Activated T-helper 1 cell treated with anti-CD3 and anti-CD28 coated beads, Interleukin-12 subunit alpha, Interleukin-12 subunit beta, Interleukin-2, Interleukin-4 antibody, amounts not matched to agents 30 ng/mL and 10 ng/mL and 1 ng/mL, durations not matched to agents 14 hours and 24 hours and 36 hours (primary cell): ENCODE measurements at places on chromosomes 1 and 21. TPM values are rescaled to one million over a fixed set of nuclear protein-coding genes. Genes with fewer than 3 reads are reported as not detected.
A peak's percentile ranks its signal among the peaks of the same experiment; 100 is the strongest.

FRRS1 gene
- 0.07 and 0.62 TPM in 2 replicates for total RNA-seq

RUNX1 gene
- total RNA-seq, result 112 and 116 TPM in 2 replicates

PLD5 gene
- total RNA-seq, result not detected in 2 replicates

RNU1-1 gene
- 2,178 and 3,041 TPM in 2 replicates for total RNA-seq

LMOD1 gene
- total RNA-seq, result not detected in 2 replicates

SPRR2E gene
- total RNA-seq, result not detected in 2 replicates

EVA1B gene
- 10.6 and 10.9 TPM in 2 replicates for total RNA-seq

SLC26A9 gene
- total RNA-seq, result not detected in 2 replicates

SLC9A1 gene
- total RNA-seq, result 27.9 and 28.8 TPM in 2 replicates

HAPLN2 gene
- not detected in 2 replicates for total RNA-seq

OR2T29 gene
- not detected in 2 replicates for total RNA-seq

DNA sequence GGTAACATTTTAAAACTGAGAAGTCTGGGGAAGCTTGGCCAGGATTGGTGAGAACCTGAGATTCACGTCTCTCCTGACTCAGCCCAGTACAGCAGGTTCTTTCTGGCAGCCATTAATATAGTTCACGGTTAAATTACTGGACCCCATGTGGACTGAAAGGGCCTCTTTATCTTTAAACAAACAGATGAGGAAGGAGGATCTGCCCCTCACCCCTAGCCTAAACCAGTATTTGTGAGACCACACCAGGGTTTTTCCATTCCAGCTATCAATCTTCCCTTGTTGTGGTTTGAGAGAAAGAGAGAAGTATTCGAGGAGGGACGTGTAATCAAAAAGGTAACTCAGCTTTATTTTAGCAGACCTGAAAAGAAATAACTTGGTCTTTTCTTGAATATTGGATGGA, 137.1 kb downstream of the PROX1 start:
- no peaks in the 10 kb centered on the region for H3K36me3 ChIP-seq
- H3K27me3 ChIP-seq, result peaks cover 7% of the 10 kb centered on the region
- H3K27ac ChIP-seq, result no peak overlapping the region
- DNase-seq, result no peak
- H3K4me3 ChIP-seq, result no peak overlapping the region

DNA sequence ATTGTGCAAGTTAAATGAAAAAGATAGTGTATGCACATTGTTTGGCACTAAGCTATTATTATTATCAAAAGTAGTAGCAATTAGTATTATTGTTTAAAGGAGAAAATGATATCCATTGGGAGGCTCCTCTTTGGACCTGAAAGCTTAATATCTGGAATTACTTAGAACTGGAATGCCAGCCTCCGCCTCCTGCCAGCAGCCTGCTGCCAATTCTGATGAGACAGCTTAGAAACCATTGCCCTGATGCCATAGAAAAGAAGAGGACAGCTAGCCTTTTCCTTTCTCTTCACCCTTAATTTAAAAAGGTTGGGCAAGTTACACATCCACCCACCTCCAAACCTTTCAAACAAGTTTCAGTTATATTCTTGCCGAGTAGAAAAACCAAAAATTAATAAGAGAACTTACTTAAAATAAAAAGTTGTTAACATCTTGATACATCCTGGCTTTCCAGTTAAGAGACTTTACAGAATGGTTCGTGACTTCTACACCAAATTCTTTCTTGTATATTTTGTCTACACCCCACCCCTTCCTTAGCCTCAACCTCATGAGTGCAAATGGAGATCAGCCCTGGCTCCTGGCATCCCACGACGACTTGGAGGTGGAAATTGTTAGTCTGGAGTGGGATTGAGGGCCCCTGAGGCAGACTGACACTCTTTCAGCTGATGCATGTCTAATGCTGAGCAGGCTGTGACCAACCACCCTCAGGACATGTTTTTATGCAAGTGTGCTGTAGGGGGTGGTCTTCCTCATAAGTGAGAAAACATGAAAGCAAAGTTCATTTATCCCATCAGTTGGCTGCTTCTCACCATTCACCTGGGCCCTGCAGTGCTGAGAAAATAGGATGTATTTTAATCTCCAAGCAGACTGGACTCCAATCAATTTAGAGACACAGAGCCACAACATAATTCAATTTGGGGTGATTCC, 120.6 kb downstream of the KCNJ15 start:
- no peak for DNase-seq
- no peak overlapping the region for H3K27ac ChIP-seq
- no peaks in the 10 kb centered on the region for H3K36me3 ChIP-seq

- peak overlapping the region; percentile 97 for H3K27ac ChIP-seq
- peaks cover 5% of the 10 kb centered on the region for H3K36me3 ChIP-seq
- peak; percentile 55 for DNase-seq
- H3K4me1 ChIP-seq, result peaks cover 97% of the 10 kb centered on the region
Observed at GRCh38 chr1:234725177-234726132, 115.5 kb upstream of the IRF2BP2 start.

GRCh38 chr1:80535466-80535865, 1265.3 kb upstream of the ADGRL2 start:
- H3K27me3 ChIP-seq, result no peaks in the 10 kb centered on the region
- H3K4me3 ChIP-seq, result no peak overlapping the region
- no peak for DNase-seq
- no peaks in the 10 kb centered on the region for H3K4me1 ChIP-seq

- H3K36me3 ChIP-seq, result no peaks in the 10 kb centered on the region
- no peak overlapping the region for H3K4me3 ChIP-seq
- peaks cover 5% of the 10 kb centered on the region for H3K4me1 ChIP-seq
- H3K27ac ChIP-seq, result no peak overlapping the region
Observed at GRCh38 chr1:32695098-32695904, 7.3 kb downstream of the SYNC start.

DNA sequence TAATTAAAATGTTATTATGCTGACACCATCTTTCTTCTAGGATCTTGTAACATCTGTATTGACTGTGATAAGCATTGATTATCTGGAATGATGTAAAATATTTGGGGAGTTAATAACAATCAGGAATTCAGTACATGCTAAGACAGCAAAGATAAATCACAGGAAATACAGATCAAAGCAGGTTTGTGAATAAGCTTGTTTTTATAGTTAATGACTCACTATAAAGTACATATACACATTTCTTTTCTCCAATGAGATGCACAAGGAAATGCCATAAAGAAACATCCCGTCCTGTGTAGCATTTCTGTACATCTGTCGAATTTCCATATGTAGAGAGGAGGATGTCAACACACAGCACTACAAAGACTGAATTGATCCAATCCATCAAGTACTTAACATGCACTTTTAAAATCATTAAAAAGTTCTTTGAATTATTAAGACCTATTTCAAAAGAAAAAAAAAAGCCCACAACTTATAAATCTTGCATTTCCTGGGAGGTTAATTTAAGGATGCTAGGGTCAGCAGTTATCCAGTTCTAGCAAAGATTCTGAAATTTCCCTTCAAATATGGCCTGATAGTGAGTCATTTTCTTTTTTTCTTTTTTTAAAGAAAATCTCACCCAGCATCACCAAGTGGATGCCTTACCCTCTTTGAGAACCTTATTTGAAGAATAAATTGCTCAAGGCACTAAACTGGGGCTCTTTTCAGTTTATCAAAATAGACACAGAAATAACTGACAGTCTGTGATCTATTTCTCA, 243.2 kb upstream of the NR5A2 start:
- H3K4me3 ChIP-seq, result no peak overlapping the region
- no peaks in the 10 kb centered on the region for H3K36me3 ChIP-seq
- no peaks in the 10 kb centered on the region for H3K4me1 ChIP-seq
- no peak for DNase-seq

GRCh38 chr1:210292231-210292871, 36.4 kb upstream of the HHAT start:
- no peaks in the 10 kb centered on the region for H3K4me1 ChIP-seq
- no peaks in the 10 kb centered on the region for H3K36me3 ChIP-seq
- no peak overlapping the region for H3K27ac ChIP-seq
- H3K27me3 ChIP-seq, result peaks cover 53% of the 10 kb centered on the region
- DNase-seq, result no peak
- no peak overlapping the region for H3K4me3 ChIP-seq

GRCh38 chr1:169951108-169951507, 57.4 kb upstream of the SCYL3 start:
- no peak overlapping the region for H3K4me3 ChIP-seq
- no peak overlapping the region for H3K27ac ChIP-seq
- H3K27me3 ChIP-seq, result no peaks in the 10 kb centered on the region
- no peaks in the 10 kb centered on the region for H3K4me1 ChIP-seq
- DNase-seq, result no peak
- peaks cover 3% of the 10 kb centered on the region for H3K36me3 ChIP-seq

DNA sequence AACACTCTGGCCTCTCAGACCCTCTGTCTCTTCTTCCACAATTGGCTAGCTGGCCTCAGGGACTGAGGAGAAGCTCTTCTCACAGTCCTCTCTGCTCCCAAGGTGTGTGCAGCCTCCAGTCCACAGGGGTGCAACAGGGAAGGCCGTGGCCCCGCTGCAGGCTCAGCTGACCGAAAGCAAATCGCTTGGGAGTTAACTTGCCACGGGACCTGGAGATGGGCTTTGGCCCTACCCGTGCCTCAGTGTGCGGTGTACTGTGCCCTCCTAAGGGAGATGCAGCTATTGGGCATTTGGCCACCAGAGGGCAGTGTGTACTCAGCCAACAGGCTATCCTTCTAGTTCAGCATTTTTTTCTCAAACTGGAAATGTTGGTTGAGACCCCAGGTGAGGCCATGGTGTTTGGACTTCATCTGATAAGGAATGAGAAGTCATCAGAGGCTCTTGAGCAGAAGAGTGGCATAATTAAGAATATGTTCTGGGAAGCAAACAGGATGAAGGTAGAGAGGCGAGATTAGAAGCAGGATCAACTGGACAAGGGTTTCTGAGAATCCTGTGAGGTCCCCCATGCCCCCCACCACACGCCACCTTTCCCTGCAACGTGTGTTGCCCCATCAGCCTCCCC, 42.5 kb upstream of the TMEM125 start:
- H3K36me3 ChIP-seq, result no peaks in the 10 kb centered on the region
- H3K27ac ChIP-seq, result no peak overlapping the region
- no peaks in the 10 kb centered on the region for H3K4me1 ChIP-seq
- no peak overlapping the region for H3K4me3 ChIP-seq

DNA sequence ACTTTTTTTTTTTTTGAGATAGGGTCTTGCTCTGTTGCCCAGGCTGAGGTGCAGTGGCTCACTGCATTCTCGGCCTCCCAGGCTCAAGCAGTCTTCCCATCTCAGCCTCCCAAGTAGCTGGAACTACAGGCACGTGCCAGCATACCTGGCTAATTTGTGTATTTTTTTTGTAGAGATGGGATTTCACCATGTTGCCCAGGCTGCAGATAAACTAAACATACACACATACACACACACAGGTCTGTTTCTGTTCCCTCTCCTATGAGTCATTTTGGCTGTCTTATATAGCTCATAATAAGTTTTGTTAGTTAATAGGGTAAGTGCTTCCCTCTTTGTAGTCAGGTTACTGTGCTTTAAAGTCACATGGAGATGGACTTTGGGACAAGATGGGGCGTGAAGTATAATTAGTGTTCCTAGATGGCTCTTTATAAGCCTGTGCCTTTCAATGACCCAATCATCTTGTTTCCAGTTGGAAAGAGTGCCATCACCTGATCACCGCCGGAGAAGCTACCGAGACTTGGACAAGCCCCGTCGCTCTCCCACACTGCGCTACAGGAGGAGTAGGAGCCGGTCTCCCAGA, 9.1 kb downstream of the PRPF38A start:
- no peak overlapping the region for H3K27ac ChIP-seq
- no peak overlapping the region for H3K4me3 ChIP-seq
- H3K36me3 ChIP-seq, result peaks cover 69% of the 10 kb centered on the region
- DNase-seq, result no peak
- peaks cover 9% of the 10 kb centered on the region for H3K4me1 ChIP-seq

GRCh38 chr1:64133036-64133435, 70.4 kb upstream of the UBE2U start:
- no peak overlapping the region for H3K4me3 ChIP-seq
- peaks cover 5% of the 10 kb centered on the region for H3K27me3 ChIP-seq
- H3K27ac ChIP-seq, result no peak overlapping the region
- no peaks in the 10 kb centered on the region for H3K36me3 ChIP-seq
- H3K4me1 ChIP-seq, result no peaks in the 10 kb centered on the region

- H3K36me3 ChIP-seq, result no peaks in the 10 kb centered on the region
- H3K4me3 ChIP-seq, result no peak overlapping the region
- H3K27ac ChIP-seq, result no peak overlapping the region
- H3K27me3 ChIP-seq, result peaks cover 7% of the 10 kb centered on the region
Observed at GRCh38 chr1:178939338-178940067, 68.6 kb upstream of the ANGPTL1 start.

GRCh38 chr21:33492571-33492970, 1.1 kb upstream of the DNAJC28 start:
- no peak for DNase-seq
- peaks cover 11% of the 10 kb centered on the region for H3K4me1 ChIP-seq
- peaks cover 12% of the 10 kb centered on the region for H3K27me3 ChIP-seq
- H3K36me3 ChIP-seq, result no peaks in the 10 kb centered on the region
- H3K4me3 ChIP-seq, result peak overlapping the region; percentile 53

DNA sequence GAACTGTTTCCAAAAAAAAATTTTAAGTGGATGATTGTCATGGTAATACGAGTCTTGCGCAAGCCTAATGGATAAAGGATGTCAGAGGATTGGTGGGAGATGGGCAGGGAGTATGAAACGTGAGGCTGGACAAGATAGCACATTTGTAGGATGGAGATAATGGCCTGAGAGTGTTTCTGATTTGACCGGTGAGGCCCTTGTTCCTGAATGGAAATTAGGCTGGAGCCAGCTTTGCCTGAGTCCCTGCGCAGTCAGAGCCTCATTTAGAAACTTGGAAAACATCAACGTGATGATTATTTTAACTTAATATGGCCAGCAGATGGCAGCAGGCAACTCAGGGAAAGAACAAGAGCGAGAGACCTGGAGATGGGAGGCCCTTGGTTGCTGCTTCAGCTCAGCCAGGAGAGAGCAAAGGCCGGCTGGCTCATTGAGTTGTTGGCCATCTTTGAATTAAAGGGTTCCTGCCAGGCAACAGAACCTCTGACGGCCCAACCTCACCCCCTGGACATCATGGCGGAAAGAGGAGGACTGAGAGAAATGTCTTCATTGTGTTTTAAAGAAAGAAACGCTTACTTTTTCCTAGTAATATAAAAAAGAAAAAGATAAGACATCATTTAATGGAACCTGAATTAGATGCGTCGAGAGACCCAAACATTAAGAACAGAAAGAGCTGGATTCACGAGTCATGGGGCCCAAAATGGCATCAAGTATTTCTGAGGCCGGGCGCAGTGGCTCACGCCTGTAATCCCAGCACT, 80.3 kb downstream of the SELENOF start:
- no peaks in the 10 kb centered on the region for H3K36me3 ChIP-seq
- H3K4me3 ChIP-seq, result no peak overlapping the region
- H3K4me1 ChIP-seq, result peaks cover 6% of the 10 kb centered on the region
- peaks cover 5% of the 10 kb centered on the region for H3K27me3 ChIP-seq
- DNase-seq, result peak; percentile 24

- H3K4me1 ChIP-seq, result no peaks in the 10 kb centered on the region
- H3K27me3 ChIP-seq, result peaks cover 21% of the 10 kb centered on the region
- no peak overlapping the region for H3K27ac ChIP-seq
- no peak for DNase-seq
- H3K4me3 ChIP-seq, result no peak overlapping the region
- H3K36me3 ChIP-seq, result peaks cover 1% of the 10 kb centered on the region
Observed at GRCh38 chr1:11473491-11474034, 5.4 kb upstream of the DISP3 start.

DNA sequence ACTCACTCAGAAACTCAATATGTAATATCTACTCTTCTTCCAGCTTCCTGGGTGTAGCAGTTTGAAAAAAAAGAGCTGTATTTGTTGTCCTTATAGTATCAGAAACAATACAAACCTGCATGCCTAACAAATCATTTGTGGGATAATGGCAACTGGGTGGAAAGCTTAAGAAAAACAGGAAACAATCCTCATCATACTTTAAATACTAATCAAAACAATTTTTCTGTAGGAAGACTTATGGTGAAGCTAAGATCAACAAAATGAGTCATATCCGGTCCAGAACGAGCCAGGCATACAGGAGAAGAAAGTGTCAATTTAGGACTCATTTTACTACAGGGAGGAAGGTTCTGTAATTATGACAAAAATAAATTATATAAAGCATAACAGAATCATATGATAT, 181.8 kb upstream of the ADGRL4 start:
- H3K4me3 ChIP-seq, result no peak overlapping the region
- H3K27ac ChIP-seq, result no peak overlapping the region
- no peak for DNase-seq
